ENCODE measurements at places on chromosomes 7 and 10.

DNA sequence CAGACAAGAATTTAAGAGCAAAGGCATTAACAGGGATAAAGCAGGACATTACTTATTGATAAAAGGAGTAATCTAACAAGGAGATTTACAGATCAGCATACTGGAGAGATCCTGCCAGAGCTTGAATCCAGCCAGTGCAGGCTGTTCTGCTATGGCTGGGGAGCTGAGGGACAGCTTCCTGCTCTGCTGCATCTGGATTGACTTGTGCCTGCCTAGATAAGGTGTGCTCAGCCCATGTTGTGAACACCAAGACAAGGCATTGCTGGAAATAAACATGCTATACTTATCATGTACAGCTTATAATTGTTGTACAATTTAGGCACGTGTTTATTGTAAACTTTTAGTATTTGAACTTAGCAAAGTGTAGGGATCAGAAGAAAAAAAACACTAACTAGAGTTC lies 71.7 kb downstream of the HIF1AN start:
- DNase-seq = no peak

DNA sequence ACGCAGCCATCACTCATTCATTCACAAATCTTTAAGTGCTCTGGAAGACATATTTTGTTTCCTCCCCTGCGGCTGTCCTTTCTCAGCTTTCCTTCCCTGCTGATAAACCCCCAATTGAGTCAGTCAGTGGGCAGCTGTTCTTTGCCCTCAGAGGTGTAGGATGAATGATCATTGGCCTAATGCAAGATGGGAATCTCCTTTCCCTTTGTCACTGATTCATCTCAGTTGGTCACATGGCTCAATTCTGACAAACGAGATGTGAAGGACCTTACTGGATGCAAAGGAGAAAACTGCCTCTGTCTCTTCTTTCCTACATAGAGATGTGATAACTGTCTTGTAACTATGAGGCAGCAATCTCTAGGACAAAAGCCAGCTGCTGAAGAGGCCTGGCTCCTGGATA lies 44.6 kb downstream of the COL28A1 start:
- DNase-seq = no peak

- no peak for DNase-seq
Measured at GRCh38 chr7:18550574-18550973, 55.0 kb downstream of the HDAC9 start.

- no peak for DNase-seq
Measured at GRCh38 chr10:89156161-89156835, 50.8 kb downstream of the CH25H start.

GRCh38 chr10:120503689-120504088 lies 46.7 kb downstream of the PLPP4 start:
- DNase-seq = no peak

GRCh38 chr10:68899186-68899745 lies 1.8 kb upstream of the DDX50 start:
- no peak for DNase-seq

- DNase-seq = no peak
Measured at GRCh38 chr10:82228701-82229100, 353.7 kb downstream of the NRG3 start.

GRCh38 chr10:102649797-102650654 lies 5.7 kb downstream of the TRIM8 start:
- DNase-seq = no peak

Measured in stimulated activated CD4-positive, alpha-beta T cell treated with anti-CD3 and anti-CD28 coated beads, Interleukin-1b, Interleukin-23, amount 100 ng/mL, for 1 hour (primary cell).